ENCODE measurements at places on chromosomes 2 and 18. TPM values are rescaled to one million over a fixed set of nuclear protein-coding genes. Genes with fewer than 3 reads are reported as not detected.

DNA sequence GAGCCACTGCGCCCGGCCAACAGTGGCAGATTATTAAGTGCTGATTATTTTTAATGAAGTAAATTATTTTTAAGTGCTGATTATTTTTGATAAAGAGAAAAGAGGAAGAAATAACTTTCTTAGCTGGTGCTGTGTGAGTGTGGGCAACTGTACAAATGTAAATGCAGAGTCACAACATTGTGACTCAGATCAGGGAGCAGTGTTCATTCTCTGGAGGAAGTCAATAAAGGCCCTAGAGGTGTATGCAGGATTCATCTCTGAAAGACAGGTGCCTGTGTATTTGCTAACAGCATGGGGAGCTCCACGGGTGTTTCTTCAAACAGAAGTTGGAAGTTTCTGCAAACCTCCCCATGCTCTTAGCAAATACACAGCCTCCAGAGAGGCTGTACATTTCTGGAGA lies 6.2 kb downstream of the KRTCAP3 start:
- no peak for DNase-seq

SP140L gene
- total RNA-seq: 102 TPM

DNA sequence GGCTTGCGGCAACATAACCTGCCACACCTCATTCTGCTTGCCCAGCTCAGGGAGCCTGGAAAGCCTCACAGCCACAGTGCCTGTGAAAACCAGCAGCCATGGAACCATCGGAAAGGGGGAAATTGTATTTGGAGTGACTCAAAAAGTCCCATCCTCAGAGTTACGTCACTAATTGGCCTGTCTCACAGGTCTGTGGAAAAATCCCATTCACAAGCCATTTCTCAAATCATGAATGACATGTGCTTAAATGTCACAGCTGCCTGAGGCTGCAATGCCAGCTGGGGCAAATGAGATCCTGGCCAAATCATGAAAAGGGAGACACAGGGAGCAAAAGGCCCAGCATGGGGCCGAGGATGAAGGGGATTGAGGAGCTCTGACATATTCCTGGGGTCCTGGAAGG lies 486.9 kb upstream of the RAB6C start:
- DNase-seq: no peak

- DNase-seq: peak; percentile 58
Measured at GRCh38 chr2:25309402-25309801, 32.3 kb downstream of the DNMT3A start.

GRCh38 chr2:230903231-230904150 lies 21.6 kb downstream of the GPR55 start:
- no peak for DNase-seq

PLA2R1 gene
- not detected for total RNA-seq

DNA sequence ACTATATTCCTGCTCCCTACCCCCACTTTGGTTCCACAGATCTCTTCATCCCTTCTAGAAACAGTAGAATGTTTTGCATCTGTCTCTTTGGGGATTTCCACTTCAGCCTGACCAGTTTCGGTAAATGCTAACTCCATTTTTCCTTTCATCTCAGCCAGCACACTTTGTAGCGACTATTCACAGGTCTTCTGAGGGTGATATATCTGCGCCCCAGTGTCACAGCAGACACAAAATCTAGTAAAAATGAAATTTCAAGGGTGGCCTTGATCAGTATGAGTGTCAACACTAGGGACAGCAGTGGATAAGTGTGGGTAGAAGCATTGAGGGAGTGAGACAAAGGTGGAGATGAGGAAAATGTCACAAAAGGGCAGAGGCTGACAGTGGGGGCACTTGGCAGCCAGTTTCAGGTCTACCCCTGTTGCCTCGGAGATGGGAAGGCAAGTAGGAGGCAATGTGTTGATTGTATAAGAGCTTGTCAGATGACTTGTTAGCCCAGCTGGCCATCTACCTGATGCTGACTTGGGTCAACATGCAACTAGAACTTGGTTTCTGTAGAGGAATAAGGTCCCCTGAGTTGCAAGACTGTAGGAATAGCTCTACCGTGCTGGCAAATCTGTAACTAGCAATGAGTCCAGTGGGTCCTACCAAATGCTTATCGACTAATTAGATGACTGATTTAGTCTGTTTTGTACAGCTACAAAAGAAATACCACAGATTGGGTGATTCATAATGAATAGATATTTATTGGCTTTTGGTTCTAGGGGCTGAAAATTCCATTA lies 60.7 kb downstream of the CXCR4 start:
- DNase-seq: peak; percentile 17

LBX2 gene
- not detected for total RNA-seq

PDE11A gene
- not detected for total RNA-seq

SERPINB5 gene
- not detected for total RNA-seq

DNA sequence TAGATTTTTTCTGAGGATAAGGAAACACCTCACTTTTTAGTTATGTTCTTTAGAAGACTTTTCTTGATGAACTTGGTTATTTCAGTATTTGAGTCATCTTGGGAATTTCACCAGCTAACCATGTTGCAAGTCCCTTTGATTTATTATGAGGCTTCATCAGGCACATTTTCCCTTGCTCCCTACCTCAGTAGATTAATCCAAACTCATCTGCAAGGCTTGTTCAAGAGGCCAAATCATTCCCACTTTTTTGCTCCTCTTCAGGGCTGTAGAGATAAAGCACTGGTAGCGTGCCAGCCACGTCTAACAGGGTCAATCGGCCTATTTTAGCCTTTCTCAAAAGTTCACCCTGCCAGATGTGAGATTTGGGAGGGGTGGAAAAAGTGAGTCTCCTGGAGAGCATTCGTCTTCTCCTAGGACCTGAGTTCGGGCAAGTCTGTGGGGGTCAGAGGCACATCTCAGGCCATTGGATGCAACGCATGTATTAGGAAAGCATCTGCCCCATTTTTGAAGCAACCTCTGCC lies 120.3 kb downstream of the RDH14 start:
- DNase-seq: no peak

- no peak for DNase-seq
Measured at GRCh38 chr2:210442457-210442856, 34.1 kb downstream of the LANCL1 start.

DPYSL5 gene
- not detected for total RNA-seq

WDR12 gene
- 25.0 TPM for total RNA-seq

POTEC gene
- total RNA-seq: not detected

GRCh38 chr18:1090758-1091157 lies 186.1 kb downstream of the ADCYAP1 start:
- DNase-seq: no peak

ACMSD gene
- total RNA-seq: not detected

COL3A1 gene
- total RNA-seq: not detected

GRCh38 chr2:40543381-40543780 lies 91.5 kb upstream of the SLC8A1 start:
- no peak for DNase-seq

E2F6 gene
- 8.5 TPM for total RNA-seq

DNA sequence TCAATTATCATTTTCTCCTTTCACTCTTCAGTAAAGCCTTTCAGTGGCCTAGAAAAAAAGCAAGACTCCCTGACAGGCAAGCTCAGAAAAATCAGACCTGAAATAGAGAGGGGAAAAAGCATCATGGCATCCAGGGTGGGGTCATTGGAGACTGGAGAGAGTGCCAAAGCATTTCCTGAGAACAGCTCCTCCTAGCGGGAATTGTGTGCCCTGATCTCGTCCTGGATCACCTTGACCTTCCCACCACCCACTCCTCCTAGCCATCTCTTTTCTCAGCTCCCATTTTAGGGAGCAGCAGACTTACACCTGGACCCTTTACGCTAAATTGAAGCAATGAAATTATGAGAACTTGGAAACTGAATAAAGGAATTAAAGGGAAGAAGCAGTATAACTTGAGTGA lies 176.6 kb downstream of the VWC2L start:
- no peak for DNase-seq

- no peak for DNase-seq
Measured at GRCh38 chr2:217939220-217939619, 63.6 kb downstream of the TNS1 start.

MTCL1 gene
- 0.36 TPM for total RNA-seq

MALT1 gene
- 90.4 TPM for total RNA-seq

- no peak for DNase-seq
Measured at GRCh38 chr2:132814651-132815050, 144.6 kb upstream of the LYPD1 start.

GRCh38 chr18:5475267-5475666 lies 68.5 kb downstream of the EPB41L3 start:
- DNase-seq: no peak

GRCh38 chr18:63736876-63737275 lies 34.1 kb downstream of the SERPINB11 start:
- DNase-seq: no peak

PLCD4 gene
- total RNA-seq: 0.26 TPM

LCT gene
- 0.06 TPM for total RNA-seq

DNA sequence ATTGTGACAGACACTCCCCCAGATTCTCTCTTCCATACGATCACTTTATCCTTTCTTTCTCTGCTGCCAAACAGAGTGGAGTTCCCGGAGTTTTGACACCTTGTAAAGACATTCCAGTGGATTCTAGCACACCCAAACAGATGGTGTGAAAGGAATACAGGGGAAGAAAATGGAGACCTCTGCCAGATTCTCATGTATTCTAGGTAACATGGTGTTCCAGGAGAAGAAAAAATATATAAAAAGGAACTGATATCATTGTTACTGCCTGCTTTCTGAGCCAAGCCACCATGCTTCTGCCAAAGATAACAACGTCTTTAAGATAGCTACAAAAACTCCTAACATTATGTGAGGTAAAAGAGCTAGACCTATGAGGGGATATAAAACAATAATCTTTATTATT lies 136.5 kb downstream of the TXNL1 start:
- no peak for DNase-seq

GRCh38 chr2:131521961-131522781 lies 5.5 kb upstream of the CCDC74A start:
- no peak for DNase-seq

DNA sequence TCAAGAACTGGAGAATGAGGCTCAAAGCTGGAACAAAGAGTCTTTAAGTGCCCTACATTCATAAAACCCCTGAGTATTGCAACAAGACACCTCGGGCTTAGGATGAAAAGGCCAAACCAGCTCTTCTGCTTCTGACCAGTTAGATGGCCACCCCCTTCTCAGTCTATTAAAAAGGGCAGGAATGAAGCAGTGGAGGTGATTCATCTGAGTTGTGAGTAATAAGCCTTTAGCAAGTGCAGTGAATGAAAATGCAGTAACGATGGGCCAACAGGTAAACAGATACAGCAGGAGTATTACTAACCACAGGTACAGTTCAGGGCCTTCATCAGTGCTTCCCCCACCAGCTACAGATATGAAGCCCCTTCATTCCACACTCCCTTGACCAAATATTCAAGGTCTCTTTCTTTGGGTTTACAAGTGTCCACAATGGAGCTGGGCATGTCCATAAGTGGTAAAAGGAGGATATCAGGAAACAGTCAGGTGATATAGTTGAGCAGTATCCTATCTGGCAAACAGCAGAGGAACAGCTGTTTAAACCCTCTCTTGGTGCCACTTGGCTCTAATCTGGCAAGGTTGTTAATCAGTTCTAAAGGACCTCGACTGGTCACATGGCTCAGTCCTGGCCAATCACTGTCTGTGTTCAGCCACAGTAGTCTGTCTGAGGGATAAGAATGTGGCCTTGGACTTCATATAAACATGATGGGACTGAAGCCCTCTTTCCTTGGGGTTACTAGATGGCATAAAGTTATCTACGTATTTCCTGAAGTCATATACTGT lies 17.8 kb downstream of the SERPINB13 start:
- no peak for DNase-seq

DNA sequence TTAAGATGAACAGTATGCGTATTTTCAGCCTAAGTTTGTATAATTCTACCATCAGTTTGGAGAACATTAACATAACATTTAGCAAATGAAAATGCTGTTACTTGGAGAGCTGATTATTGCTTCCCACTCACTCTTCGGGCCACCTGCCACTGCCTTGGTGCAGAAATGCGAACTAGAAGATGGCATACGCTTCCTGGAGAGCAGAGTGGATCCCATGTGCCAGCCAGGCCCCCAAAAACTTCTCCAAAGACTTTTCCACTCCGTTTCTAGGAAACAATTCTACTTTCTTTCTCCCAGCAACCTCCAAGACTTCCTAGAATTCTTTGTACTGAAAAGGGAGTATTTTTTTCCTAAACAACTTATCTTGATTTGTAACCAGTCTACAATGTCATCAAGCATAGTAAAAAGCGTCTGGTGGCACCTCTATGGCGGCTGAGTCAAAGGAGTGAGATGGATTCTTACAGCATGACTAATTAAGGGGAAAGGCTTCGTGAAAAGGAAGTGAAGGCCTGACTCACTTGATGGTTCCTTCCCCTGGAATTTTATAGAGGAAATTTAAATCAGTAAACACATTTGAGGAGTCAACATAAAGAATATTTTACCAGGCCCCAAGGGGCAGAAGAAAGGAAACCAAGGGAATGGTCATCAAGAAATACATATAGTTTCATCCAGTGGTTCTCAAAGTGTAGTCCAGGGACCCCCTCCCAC lies 36.6 kb downstream of the FEZ2 start:
- DNase-seq: no peak

ASB18 gene
- not detected for total RNA-seq

- no peak for DNase-seq
Measured at GRCh38 chr18:34031810-34032209, 192.9 kb downstream of the NOL4 start.

- no peak for DNase-seq
Measured at GRCh38 chr18:48375150-48375800, 33.9 kb downstream of the ZBTB7C start.

ARPC2 gene
- total RNA-seq: 412 TPM

DNA sequence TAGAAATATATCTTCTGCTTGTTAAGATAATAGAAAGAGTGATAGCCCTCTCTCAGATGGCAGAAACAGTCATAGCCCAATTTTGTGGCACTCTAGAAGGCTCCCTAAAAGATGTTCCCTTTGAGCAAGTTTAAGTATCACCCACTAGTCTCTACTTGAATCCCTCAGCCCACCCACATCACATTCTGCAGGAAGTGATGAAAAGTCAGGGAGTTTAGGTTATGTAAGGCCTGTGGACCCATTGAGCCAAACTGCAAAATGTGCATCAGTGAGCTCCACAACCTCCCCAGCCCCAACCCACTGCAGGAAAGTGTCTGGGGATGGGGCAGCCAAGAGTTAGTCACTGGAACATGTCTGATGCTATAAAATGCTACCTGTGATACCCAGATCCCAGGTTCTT lies 25.6 kb downstream of the ANKRD44 start:
- DNase-seq: no peak

SLC16A14 gene
- total RNA-seq: 0.14 TPM

- DNase-seq: peak; percentile 57
Measured at GRCh38 chr18:35376742-35377695, at the start of gene ZNF396. ZNF396 (minus strand) TSS chr18:35377337; CDS start chr18:35374292, 3,045 bp downstream.

All from CD4-positive, alpha-beta memory T cell (primary cell).